ENCODE measurements at places on chromosomes 12 and 14.

GRCh38 chr14:34749408-34749807 lies 35.0 kb upstream of the CFL2 start:
- no peak for DNase-seq

GRCh38 chr14:100778951-100779690 lies 46.8 kb upstream of the MEG3 start:
- no peak for DNase-seq

DNA sequence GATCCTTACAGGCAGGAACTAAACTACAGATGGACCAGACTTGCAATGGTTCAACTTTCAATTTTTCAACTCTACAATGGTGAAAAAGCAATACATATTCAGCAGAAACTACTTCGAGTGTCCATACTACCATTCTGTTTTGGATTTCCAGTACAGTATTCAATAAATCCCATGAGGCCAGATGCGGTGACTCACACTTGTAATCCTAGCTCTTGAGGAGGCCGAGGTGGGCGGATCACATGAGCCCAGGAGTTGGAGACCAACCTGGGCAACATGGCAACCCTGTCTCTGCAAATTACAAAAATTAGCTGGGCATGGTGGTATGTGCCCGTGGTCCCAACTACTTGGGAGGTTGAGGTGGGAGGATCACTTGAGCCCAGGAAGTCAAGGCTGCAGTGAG lies 336.1 kb downstream of the MED13L start:
- no peak for DNase-seq

GRCh38 chr14:50528000-50528399 lies 4.4 kb downstream of the MAP4K5 start:
- DNase-seq, result no peak

DNA sequence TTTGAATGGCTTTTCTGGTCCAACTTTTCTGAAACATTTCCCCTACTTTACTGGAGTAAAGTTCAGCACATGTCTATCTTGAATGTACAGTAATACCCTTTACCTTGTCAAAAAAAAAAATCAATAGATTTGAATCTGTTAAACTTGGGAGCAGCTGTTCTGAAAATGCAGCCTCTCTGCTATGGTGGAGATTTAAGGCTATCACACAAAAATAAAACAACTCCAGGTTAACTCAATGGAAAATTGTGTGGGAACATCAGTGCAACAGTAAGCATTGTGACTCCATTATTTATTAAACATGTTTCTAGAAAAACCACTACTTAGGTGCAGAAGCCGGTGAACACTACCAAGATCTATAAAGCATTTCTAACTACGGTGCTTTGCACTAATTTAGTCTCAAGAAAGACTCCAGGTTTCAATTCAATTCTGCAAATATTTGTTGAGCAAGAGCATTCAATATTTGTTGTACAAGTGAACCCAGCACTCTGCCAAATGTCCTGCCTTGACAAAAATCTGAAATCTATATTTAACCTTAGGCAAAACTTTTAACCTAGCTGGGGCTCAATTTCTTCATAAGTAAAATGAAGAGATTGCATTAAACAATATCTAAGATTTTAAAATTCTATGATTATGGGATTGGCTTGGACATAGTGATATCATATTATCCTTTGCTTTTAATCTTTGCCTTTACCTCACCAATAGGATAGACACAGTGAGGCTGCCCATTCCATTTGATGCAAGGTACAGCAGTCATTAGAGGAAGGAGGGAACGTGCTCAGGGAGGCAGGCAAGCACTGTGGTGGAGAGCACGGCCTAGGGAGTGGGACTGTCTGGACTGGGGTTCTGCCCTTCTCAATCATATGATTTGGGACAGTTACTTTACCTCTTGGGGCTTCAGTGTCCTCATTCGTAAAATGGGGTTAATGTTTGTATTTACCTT lies 155.2 kb downstream of the KITLG start:
- DNase-seq, result no peak

DNA sequence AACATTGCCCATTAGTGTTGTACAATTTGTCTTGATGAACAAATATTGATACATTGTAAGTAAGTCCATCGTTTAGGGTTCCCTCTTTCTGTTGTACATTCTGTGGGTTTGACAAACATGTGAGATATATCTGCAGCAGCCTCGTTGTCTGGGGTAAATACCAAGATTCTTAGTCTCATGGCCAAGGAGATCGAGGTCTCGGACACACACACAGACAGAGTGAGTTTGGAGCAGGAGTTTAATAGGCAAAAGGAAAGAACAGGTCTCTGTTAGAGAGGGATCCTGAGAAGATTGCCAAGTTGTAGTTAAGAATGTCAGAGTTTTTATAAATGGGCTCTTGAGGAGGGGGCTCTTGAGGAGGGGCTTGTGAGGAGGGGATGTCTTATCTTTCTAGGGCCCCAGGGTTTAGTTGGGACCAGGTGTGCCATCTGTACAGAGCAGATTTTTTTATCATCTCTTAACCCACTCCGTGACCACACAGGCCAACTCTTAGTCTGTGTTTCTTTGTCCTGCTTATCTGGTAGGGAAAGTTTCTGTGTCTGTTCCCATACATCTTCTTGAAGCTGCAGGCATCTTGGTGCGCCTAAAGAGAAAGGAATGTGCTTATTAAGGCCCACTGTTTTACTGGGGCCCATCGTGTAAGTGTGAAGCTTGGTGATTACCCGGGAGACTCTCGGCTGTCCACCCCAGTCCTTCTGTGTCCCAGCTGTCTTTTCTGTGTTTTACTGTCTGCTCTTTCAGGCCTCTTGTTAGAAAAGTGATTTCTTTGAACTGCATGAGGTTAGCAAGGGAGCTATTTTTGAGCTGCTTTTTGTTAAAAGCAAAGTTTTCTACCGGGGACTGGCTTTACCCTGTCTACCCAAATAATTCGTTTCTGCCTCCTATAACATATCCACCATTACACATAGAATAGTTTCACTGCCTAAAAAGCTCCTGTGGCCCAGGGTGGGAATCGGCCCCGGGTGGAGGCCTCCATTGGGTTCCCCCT lies 22.4 kb upstream of the CLEC2D start:
- peak; percentile 48 for DNase-seq

DNA sequence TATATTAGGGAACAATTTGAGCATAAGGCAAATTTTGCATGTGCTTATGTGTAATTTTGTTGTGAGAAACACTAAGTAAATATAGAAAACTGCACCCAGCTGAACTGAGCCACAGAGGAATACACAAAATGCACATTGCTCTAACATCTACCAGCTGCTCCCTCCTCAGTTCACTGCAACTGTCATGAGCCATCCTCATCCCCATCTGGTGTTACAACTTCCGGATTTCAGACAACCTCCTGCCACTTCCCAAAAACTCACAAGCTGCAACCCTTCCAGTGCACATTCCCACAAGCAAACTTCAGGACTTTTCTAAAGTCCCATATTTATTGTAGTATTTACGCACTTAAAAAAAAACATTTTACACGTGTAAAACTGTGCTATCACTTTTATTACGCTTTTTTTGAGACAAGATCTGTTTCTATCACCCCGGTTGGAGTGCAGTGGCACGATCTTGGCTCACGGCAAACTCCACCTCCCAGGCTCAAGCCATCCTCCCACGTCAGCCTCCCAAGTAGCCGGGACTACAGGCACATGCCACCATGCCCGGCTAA lies 169.1 kb upstream of the TBX3 start:
- DNase-seq, result no peak

- no peak for DNase-seq
These were observed 46.3 kb downstream of the FLRT2 start for GRCh38 chr14:85576218-85576617.

DNA sequence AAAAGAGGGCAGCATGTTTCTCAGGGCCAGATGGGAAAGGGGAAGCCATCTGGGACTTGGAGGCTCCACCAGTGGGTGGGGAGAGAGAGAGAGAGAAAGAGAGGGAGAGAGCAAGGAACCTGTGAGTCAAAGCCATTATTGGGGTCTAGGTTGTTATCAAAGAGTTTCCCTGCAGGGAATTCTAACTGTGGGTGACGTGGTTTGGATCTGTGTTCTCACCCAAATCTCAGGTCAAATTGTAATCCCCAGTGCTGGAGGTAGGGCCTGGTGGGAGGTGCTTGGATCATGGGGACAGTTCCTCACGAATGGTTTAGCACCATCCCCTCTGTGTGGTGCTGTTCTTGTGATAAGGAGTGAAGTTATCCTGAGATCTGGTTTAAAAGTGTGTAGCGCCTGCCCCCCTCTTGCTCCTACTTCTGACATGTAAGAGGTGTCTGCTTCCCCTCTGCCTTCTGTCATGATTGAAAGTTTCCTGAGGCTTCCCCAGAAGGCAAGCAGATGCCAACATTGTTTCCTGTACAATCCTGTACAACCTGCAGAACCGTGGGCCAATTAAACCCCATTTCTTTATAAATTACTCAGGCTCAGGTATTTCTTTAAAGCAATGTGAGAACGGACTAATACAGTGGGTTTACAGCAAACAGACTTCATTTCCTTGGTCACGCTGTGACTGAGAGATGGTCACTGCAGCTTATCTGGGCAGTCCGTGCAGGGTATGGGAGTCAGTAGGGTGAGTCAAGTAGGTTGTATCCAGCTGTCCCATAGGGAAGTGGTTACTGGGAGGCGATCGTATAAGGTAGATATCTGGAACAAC lies 52.4 kb downstream of the CCDC91 start:
- DNase-seq, result no peak

- no peak for DNase-seq
These were observed 3.1 kb upstream of the NKX2-1 start for GRCh38 chr14:36522972-36523715.

GRCh38 chr12:132265056-132265800 lies 64.2 kb downstream of the GALNT9 start:
- DNase-seq, result no peak

GRCh38 chr12:3436461-3437065 lies 54.4 kb upstream of the PRMT8 start:
- DNase-seq, result no peak

GRCh38 chr12:69423037-69423905 lies 46.9 kb upstream of the FRS2 start:
- DNase-seq, result no peak

DNA sequence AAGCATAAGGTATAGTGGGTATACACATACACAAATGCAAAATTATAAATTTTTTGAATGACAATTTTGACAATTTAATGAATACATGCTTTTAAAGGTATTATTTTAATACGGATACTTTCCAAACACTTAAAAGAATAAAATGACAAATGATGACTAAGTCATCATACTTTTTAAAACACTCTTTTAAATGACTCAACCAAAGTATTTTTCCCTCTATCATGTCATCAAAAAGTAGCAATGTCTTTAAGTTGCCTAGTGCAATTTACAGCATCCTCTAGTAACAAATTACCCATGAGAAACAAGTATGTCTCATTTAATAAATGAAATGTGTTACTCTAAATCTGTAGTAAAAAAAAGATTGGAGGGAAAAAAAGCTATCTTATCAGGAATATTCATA lies 73.3 kb downstream of the RPS6KA5 start:
- no peak for DNase-seq

DNA sequence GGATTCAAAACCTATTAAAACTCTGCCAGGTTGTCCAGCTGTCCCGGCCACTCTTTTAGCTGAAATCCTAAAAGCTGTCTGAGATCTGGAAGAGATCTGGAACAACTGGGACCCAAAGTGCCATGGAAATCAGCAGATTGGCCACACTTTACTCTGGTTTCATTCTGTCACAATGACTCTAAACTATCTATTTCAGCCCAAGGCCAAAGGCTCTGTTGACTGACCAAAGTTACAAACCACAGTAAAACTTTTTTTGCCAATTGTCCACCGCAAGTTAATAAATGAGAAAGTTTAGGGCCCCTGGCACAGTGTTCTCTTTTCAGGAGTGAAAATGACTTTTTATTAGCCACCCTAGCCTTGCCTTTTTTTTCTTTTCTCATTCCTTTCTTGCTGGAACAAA lies 113.4 kb upstream of the CPM start:
- no peak for DNase-seq

GRCh38 chr14:53093206-53093605 lies 59.9 kb downstream of the DDHD1 start:
- DNase-seq, result no peak

DNA sequence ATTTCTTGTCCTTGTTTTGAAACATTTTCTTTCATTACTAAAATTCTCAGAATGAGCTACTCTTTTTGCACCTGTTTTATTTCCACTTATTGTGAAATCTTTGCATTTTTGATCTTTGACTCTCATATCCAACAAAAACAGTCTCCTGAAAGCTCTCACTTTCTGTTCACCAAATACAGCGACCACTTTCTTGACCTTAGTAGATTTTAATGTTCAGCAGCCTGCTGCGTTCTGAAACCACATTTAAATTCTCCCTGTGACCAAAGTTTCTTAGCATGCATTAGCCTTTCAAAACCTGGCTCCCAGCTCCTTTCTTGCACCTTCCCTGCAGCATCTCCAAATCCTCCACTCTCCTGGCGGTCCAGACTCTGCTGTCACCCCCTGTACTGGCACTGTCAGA lies 404.4 kb upstream of the PDE3A start:
- no peak for DNase-seq

DNA sequence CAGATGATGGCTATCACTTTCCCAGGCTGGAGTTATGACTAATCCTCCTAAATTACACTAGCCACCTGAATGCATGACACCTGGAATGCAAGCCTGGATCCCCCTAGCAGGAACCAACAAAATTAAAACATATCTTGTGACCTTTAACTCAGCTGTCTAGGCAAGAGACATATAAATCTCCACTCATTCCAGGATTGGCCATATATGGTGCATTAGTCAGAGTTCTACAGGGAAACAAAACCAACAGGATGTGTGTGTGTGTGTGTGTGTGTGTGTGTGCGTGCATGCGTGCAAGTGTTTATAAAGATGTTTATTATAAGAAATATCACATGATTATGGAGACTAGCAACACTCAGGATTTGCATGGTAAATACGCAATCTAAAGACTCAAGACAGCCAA lies 212.8 kb downstream of the KIF21A start:
- no peak for DNase-seq

GRCh38 chr12:85280984-85281630 lies 1.1 kb downstream of the ALX1 start:
- DNase-seq, result no peak

DNA sequence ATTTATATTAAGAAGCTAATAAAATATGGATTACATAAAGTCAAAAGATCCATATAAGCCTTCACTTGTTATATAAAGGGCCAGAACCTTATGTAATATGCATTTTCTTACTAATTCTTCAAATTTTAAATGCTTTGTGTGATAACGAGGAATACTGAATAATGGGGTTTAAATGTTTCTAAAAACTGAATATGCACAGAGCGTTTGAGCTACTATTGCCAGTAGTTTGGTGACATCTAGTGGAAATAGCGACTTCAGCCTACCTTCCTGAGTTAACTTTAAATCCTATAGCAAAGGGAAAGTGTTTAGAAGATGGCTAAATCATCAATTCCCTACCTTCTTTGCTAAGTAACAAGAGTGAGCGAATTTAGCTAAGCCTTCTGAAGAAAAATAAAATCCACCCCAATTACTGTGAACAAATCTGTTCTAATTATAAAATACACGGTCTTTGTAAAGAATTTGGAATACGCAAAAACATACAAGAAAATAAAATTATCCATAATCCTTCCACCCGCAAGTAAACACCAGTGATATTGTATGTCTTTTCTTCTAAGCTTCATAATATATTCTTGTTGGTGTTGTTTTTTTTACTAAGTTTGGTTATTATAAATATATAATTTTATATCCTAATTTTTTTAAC lies 115.5 kb upstream of the G2E3 start:
- DNase-seq, result no peak

GRCh38 chr14:69887740-69888657 lies 8.8 kb downstream of the SMOC1 start:
- no peak for DNase-seq

- no peak for DNase-seq
These were observed 453.8 kb downstream of the TMEM121 start for GRCh38 chr14:105980224-105980623.

GRCh38 chr14:81715731-81716130 lies 182.1 kb upstream of the SEL1L start:
- no peak for DNase-seq

GRCh38 chr12:23781118-23781517 lies 168.4 kb downstream of the SOX5 start:
- no peak for DNase-seq

Data from right forelimb (tissue), 1 donor.